ENCODE measurements at places on chromosomes 1 and 21. TPM values are rescaled to one million over a fixed set of nuclear protein-coding genes. Genes with fewer than 3 reads are reported as not detected.

DNA sequence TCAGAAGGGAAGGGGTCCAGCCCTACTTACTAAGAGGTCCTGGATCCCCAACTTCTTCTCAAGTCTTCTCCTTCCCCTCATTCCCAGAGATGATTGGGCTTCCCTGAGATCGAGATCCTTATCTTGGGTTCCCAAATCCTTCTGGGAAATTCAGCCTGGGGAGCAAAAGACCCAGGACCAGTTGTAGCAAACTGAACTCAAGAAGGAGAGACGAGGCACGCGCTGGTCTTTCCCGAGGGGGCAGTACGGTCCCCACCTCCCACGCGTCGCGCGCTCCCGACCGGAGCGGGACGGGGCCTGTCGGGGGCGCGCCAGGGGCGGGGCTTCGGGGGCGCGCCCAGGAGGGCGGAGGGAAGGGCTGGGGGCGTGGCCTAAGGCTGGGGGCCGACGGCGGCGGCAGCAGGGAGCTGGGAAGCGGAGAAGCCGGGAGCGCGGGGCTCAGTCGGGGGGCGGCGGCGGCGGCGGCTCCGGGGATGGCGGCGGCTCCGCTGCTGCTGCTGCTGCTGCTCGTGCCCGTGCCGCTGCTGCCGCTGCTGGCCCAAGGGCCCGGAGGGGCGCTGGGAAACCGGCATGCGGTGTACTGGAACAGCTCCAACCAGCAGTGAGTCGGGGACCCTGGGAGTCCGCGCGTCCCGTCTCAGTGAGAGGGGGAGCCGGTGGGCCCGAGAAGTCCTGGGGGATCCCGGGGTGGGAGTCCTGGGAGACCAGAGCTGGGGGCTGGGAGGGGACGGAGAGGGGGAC lies at the start of gene EFNA3:
TSS of gene EFNA3 (plus strand) at position 369 of the 741 bp plus-strand sequence. CDS start at position 474, 105 bp downstream.
- H3K36me3 ChIP-seq: no peaks in the 10 kb centered on the region
- no peak within 1 kb of the TSS for H3K27ac ChIP-seq
- H3K4me3 ChIP-seq: peak within 1 kb of the TSS; percentile 40

DNA sequence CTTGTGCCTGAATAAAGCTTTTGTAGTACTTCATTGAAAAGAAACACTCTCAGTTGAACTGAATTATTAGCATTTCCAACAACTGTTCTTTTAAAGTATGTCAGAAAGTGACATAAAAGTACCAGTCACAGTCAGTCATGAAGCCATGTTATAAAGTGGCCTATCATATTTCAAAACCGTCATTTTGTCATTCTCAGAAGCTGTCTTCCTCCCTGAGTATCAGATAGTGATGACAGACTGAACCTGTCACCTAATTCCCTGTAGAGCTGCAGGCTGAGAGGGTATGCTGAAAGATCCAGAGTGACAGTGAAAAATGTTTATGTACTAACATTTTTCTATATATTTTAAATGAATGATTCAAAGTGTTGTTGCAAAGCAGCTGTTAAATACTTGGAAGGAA lies 1121.7 kb upstream of the PRMT6 start:
- H3K27me3 ChIP-seq: no peaks in the 10 kb centered on the region
- DNase-seq: no peak
- H3K4me3 ChIP-seq: no peak overlapping the region
- H3K4me1 ChIP-seq: no peaks in the 10 kb centered on the region

GRCh38 chr1:204348722-204349121 lies 11.0 kb downstream of the PLEKHA6 start:
- no peak overlapping the region for H3K4me3 ChIP-seq
- H3K27ac ChIP-seq: no peak overlapping the region
- H3K27me3 ChIP-seq: no peaks in the 10 kb centered on the region

DNA sequence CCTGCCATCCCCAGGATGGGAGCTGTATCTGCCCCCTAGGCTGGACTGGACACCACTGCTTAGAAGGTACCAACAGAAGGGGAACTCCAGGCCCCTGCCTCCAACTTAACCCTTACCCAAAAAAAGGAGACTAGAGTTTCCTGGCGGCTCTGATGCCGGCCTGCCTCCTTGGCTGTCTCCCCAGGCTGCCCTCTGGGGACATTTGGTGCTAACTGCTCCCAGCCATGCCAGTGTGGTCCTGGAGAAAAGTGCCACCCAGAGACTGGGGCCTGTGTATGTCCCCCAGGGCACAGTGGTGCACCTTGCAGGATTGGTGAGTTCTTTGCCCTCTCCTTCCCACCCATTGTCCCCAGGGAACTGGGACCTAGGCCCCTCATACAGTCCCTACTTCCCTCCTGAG lies 8.1 kb upstream of the LRRC71 start:
- no peak for DNase-seq
- no peak overlapping the region for H3K27ac ChIP-seq
- H3K4me3 ChIP-seq: no peak overlapping the region
- H3K36me3 ChIP-seq: no peaks in the 10 kb centered on the region
- H3K27me3 ChIP-seq: no peaks in the 10 kb centered on the region

DNA sequence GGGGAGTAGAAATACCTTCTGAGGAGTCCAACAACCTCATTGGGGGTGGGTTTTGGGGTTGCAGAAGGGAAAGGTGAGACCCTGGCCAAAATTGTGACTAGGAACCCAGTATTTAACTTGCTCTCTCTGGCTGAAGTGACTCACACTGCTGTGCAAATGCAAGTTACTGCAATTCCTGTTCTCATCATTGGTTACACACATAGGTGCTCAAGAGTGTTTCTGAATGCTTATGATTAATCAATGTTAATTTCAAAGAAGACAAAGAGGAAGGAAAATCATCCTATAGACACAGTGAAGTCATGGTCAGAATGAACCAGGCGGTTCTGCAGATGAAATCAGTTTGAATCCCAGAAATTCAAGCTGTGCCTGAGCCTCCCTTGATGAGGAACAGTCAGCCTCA lies 3.1 kb downstream of the ASCL5 start:
- no peak overlapping the region for H3K27ac ChIP-seq
- no peaks in the 10 kb centered on the region for H3K4me1 ChIP-seq
- H3K27me3 ChIP-seq: no peaks in the 10 kb centered on the region
- no peak for DNase-seq
- no peaks in the 10 kb centered on the region for H3K36me3 ChIP-seq
- H3K4me3 ChIP-seq: no peak overlapping the region

GRCh38 chr1:192807211-192808162 lies 1.4 kb upstream of the RGS2 start:
- DNase-seq: no peak
- H3K27me3 ChIP-seq: no peaks in the 10 kb centered on the region
- H3K4me1 ChIP-seq: peaks cover 11% of the 10 kb centered on the region

DNA sequence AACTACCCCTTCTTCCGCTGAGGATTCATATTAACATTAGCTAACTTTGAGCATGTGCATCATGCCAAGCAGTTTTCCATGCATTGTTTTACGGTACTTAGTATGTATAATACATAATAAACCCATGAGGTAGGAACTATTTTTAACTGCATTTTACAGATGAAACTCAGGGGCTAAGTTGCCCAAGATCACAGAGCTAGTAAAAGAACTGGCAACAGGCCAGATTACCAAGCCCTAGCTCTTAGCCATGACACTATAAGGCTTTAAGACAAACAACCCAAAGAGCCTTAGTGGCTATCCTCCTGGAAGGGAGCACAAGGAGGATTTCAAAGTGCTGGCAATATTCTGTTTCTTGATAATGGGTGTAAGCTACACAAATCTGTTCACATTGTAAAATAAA lies 6.1 kb downstream of the AK2 start:
- peaks cover 58% of the 10 kb centered on the region for H3K4me1 ChIP-seq
- DNase-seq: no peak
- no peaks in the 10 kb centered on the region for H3K27me3 ChIP-seq
- no peak overlapping the region for H3K4me3 ChIP-seq
- no peaks in the 10 kb centered on the region for H3K36me3 ChIP-seq

DNA sequence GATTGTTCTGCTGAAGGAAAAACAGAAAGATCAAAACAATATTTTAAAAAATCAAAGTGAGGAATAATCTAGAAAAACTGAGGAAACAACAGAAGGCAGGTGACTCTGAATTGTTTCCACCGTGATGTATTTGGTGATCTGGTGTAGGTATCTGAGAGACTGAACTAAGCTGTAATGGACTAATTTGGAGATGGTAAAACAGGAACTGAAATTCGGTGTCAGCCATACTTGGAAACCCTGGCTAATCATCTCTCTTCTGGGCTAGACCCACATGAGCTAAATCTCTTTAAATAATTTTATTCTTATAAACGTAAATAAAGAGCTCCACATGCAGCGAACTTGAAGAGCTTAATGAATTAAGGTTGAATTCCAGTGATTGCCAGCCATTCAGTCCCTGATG lies 1226.1 kb downstream of the NCAM2 start:
- no peak overlapping the region for H3K4me3 ChIP-seq
- H3K4me1 ChIP-seq: peaks cover 2% of the 10 kb centered on the region
- H3K27ac ChIP-seq: no peak overlapping the region
- no peaks in the 10 kb centered on the region for H3K27me3 ChIP-seq

- no peak overlapping the region for H3K4me3 ChIP-seq
- DNase-seq: no peak
- H3K36me3 ChIP-seq: no peaks in the 10 kb centered on the region
- no peaks in the 10 kb centered on the region for H3K27me3 ChIP-seq
Observed at GRCh38 chr1:235102993-235103411, 25.6 kb downstream of the TOMM20 start.

DNA sequence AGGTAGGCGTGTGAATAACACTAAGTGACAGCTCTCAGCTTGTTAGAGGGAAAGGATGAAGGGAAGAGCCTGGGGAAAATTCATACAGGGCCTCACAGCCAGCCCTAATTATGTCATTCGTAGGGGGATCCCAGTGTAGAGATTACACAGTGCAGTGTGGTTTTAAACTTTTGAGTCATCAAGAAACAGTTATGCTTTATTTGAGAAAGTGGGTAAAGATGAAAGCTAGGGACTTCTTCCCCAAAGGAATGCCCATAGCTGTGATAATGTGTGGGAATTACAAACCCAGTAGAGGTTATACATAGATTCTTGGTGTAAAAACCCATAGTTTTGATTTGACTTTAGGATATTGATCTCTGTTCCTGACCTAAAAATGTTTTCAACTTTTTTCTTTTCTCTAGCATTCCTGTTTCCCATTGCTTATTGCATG lies 1.9 kb downstream of the TTF2 start:
- H3K36me3 ChIP-seq: no peaks in the 10 kb centered on the region
- peaks cover 7% of the 10 kb centered on the region for H3K4me1 ChIP-seq
- no peak overlapping the region for H3K4me3 ChIP-seq
- DNase-seq: no peak
- no peaks in the 10 kb centered on the region for H3K27me3 ChIP-seq

DNA sequence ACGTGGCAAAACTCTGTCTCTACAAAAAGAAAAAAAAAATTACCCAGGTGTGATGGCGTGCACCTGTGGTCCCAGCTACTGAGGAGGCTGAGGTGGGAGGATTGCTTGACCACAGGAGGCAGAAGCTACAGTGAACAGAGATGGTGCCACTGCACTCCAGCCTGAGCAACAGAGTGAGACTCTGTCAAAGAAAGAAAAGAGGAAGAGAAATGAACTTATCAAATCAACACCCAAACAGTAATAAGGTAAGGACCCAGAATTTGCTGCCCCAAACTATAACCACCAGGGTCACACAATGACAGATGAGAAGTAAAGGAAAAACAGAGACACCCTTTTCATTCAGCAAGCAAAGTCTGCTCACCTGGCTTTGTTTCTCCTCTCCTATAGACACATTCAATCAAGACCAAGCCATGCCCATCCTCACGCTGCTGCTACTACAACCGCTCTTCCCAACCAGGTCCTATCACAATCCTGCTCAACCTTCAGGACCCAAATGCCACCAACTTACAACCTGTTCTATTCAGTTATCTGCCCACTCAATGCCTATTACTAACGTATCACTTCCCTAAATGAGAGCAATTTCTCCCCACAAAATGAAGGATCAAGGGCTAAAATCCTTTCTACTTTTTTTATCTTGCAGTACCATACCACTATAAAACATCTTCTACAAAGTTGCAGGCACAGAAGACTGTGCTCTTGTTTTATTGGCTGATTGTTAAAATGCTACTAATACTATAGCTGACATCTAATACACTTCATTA lies 183.5 kb downstream of the RERE start:
- H3K4me3 ChIP-seq: no peak overlapping the region
- DNase-seq: no peak
- no peak overlapping the region for H3K27ac ChIP-seq
- H3K36me3 ChIP-seq: no peaks in the 10 kb centered on the region
- peaks cover 12% of the 10 kb centered on the region for H3K4me1 ChIP-seq

DNA sequence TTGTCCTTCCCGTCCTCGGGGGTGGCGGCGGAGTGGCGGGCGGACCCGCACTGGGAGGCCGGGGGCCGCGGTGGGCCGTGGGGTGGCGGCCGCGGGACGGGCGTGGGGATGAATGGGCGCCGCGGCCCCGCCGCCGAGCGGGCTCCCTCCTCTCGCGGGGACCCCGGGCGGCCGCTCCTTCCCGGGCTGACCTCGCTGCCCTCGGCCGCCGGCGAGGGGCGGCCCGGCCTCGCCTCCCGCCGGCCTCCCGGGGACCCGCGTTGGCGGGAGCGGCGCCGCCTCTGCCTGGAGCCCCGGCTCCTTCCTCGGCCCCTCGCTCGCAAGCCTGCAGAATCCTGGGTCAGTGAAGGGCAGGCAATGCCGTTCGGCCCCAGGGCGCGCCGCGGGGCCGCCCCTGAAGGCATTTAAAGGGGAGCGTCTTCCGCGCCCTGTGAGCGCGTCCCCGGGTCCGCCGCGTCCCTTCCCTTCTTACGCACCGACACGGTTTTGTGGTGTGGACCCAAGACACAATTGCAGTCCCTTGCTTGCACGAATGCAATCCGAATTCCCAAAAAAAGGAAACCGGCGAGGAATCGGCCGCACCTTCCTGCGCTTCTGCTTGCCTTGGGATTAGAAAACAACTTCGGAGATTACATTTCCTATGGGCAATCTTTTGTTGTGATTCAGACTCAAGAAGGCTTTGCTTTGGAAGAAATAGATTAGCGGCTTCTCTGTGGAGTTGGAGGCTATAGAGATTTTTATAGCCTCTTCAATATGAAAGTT lies 776 bp downstream of the ITSN1 start:
- DNase-seq: peak; percentile 39
- H3K27me3 ChIP-seq: no peaks in the 10 kb centered on the region
- H3K4me3 ChIP-seq: peak overlapping the region; percentile 65

DNA sequence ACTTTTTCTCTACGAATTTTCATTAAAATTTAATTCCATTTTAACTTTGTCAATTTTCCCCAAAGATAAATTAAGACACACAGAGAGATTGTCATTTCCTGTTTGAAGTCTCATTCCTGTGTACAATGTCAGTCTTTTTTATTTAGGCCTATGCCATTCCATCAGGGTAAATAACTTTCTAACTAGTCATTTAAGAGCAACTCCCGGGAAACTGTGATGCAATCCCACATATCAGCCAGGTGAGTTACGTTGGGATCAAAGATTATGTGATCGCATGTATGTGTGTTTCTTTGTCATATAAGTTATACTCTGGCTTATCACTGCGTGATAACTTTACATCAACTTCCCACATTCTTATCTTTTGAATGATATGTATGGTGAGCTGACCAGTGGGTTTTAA lies 86.1 kb upstream of the S1PR1 start:
- H3K27ac ChIP-seq: peak overlapping the region; percentile 28
- DNase-seq: no peak
- no peaks in the 10 kb centered on the region for H3K4me1 ChIP-seq
- H3K4me3 ChIP-seq: no peak overlapping the region
- H3K27me3 ChIP-seq: no peaks in the 10 kb centered on the region
- no peaks in the 10 kb centered on the region for H3K36me3 ChIP-seq

GRCh38 chr1:82445827-82446226 lies 645.1 kb downstream of the ADGRL2 start:
- H3K36me3 ChIP-seq: no peaks in the 10 kb centered on the region
- H3K27me3 ChIP-seq: no peaks in the 10 kb centered on the region
- no peaks in the 10 kb centered on the region for H3K4me1 ChIP-seq
- no peak overlapping the region for H3K27ac ChIP-seq
- H3K4me3 ChIP-seq: no peak overlapping the region
- no peak for DNase-seq

PRKAB2 gene
- 13.6 TPM for polyA plus RNA-seq

HAO2 gene
- polyA plus RNA-seq: 236 TPM

RAB42 gene
- polyA plus RNA-seq: 0.35 TPM

SERTAD4 gene
- not detected for polyA plus RNA-seq

FAM151A gene
- 3.9 TPM for polyA plus RNA-seq

CYP4A11 gene
- polyA plus RNA-seq: 309 TPM

OR10Z1 gene
- not detected for polyA plus RNA-seq

HCN3 gene
- polyA plus RNA-seq: 0.33 TPM
